ENCODE measurements at places on chromosomes 5 and 9.
A peak's percentile ranks its signal among the peaks of the same experiment; 100 is the strongest.

DNA sequence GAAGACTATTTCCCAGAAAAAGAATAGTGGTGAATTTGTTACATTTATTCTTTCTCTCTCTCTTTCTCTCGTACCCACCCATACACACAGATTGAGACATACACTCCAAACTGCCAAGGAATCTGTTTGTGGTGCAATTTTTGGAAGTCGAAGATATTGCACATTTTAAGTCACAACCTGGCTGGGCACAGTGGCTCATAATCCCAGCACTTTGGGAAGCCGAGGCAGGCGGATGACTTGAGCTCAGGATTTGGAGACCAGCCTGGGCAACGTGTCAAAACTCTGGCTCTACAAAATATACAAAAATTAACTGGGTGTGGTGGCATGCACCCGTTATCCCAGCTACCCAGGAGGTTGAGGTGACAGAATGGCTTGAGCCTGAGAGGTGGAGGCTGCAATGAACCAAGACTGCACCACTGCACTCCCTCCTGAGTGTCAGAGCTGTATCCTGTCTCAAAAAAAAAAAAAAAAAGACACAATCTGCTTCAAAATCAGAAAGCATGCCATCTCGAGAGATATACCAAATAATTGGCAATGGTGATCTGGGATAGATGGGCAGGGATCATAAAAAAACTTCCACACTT is 19.2 kb upstream of the PLIN2 start:
- no peak for DNase-seq

DNA sequence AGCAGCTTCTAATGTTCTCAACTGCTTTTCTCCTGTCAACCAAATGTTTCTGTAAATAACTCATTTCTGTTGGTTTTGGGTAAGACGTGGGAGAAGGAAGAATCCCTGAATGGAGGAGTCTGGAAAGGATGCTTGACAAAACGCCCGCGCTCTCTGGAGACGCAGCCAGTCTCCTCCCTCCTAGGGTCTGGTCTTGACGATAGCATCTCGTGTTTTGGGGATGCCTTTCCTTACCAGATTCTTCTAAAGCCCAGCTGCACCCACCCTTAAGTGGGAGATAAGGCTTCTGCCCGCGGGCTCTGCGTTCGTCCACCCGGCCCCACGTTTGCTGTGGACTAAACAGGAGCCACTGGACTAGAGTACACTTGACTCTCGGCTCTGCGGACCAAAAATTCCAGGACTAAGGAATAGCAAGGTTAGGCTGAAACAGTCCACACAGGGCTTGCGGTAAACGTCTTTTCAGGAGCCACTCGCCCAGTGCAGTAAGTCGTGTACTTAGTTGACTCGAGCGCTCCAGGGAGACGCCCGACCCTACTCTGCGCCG is 491 bp upstream of the CTSL start:
- DNase-seq, result no peak

DNA sequence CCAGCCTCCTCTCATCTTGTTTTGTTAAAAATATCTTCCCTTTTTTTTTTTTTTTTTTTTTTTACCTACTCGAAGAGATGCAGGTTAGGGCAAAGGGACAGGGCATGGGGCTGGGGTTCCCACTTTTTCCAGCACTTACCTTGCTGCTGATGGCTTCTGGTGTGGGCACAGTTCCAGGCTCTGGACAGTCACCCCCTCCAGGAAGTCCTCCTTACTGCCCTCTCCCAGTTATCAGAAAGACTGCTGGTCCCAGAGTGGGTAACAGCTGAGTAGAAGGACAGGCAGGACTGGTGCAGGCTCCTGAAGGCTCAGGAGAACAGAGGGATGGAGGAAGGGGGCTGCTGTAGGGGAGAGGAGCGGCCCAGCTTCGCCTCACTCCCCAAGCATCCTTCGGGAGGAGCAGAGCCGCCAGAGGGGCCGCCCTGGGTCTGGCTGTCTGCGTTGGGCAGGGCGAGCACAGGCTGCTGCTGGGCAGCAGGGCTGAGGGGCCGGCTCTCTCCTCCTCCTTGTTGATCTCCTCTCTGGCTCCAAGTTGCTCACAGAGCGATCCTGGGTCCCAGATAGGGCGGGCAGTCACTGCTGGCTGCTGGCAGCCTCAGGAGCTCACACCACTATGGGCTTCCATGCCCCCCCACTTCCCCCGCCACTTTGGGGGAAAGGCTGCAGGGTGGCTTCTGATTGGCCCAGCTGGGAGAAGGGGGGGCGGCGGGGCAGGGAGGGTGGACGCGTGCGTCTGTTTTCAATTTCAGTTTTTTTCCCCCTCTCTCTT is at the start of gene PDGFRB:
Gene PDGFRB, minus strand, starts transcription at position 588 of the 769 bp plus-strand sequence. CDS start 18,798 bp downstream, outside the sequence.
- peak; percentile 73 for DNase-seq

DNA sequence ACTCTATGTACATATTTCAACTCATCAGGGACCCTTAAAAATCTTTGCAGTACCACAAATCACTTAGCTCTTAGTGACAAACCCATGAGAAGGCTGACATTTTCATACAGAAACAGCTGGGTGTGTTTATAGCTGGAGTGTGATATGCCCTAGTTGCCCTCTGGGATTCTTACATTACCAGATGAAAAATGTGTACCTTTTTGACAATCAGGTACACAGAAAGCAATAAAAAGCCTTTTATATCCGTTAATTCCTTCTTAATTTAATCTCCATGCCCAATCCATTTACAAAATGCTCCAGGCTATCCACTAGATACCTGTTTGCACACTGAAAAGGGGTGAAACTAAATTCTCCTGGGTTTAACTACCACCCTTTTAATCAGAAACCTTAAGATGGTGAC is 222.9 kb downstream of the KIAA0825 start:
- DNase-seq, result no peak

- no peak for DNase-seq
Observed at GRCh38 chr5:166566725-166567124, 1724.7 kb upstream of the WWC1 start.

- no peak for DNase-seq
Observed at GRCh38 chr5:56168066-56168478, 65.1 kb downstream of the ANKRD55 start.

- no peak for DNase-seq
Observed at GRCh38 chr5:115695310-115695880, 69.6 kb upstream of the TMED7 start.

DNA sequence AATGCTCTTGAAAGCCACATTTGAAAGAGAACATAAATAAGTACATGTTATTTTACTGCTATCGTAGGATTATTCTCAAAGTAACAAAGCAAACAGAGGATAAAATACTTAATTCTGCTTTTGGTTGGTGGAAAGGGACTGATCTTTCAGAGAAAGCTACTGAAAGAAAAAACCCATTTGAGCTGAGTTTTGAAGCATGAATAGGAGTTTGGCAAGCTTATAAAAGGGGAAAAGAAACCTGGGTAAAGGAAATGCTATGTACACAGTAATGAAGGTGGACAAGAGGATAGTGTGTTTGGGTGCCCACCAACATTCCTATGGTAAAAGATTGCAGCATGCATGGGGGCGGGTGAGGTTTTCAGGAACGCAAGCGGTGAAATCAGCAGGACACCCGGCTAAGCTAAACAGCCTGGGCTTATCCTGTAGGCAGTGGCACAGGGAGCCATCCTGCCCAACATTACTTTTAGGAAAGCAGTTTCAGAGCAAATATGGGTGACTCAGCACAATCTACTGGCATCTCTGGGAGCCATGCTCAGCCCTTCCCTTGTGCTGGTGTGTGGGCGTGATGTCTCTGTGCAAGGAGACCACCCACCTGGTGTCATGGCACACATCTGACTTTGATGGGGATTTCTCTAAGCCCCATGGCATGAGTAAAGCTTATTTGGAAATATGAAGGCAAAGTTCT is 673.9 kb upstream of the KLF4 start:
- DNase-seq, result no peak

- no peak for DNase-seq
Observed at GRCh38 chr9:81182431-81182830, 506.9 kb downstream of the TLE1 start.

DNA sequence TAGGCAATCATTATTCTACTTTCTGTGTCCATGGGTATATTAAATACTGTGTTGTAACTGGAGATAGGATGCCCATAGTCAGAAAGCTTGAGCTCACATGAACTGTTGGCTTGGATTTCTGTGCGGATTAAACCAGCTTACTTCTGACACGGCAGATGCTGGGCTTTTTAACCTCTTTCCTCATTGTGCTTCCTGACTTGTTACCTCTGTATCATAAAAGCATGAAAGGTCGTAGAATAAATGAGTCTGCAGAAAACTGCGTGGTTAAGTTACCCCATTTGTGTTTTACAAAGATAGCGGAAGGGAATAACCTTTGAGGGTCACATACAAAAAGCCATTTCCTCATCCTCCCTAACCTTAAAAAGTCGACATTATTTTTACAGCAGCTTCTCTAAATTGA is 199.5 kb upstream of the DMRT1 start:
- no peak for DNase-seq

- DNase-seq, result no peak
Observed at GRCh38 chr5:77709340-77709739, 66.8 kb downstream of the TBCA start.

DNA sequence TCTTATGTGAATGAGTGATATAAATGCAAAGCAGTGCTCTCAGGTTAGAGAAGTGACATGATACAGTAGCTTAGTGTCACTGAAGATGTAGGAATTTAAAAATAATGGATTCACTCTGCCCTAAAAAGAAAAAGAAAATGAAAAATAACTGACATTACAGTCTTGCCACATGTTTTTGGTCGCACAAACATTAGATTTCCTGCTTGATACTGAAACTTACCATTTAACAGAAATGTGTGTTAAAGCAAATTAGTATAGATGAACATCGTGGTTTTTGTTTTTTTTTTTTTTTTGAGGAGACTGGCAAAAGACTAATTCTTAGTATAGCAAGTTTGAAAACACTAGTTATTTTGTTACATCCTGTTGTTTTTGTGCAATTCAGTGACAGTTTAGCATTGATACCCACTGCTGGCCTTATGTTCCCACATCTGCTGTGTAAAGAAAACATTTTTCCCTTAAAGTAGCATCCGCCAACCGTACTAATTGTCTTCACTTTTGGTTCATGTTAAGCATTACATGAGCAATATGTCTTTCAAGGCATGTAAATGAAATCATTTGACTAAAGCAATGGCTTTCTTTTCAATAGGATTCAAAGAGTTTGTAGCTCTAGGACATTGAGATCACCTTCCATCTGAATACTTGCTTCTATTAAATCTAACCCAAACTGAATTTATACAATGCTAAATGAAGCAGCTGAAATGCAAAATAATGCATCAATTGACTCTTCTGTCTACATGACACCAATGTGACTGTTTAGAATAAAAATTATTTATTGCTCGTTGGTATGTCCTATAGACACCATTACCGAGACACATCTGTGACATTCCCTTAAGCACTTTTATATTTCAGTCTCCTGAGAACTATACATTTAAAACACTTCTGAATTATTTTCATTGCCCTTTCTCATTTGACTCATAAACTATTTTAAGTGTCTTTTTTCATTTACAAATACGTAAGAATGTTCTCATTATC is 859.1 kb downstream of the MAT2B start:
- no peak for DNase-seq

DNA sequence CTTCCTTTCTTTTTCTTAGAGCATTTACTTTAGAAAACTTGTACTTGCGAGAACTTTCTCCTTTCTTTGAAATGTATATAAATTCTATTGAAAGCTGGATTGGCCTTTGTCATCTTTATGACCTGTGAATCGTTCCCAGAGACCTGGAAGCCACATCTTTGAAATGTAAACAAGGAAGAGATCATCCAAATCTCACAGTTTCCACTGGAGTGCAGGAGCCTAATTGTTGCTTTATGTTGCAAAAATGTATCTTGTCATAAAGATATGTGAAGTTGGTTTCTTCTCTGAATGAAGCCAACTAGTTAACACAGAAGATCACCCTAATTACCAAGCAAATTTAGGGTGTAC is 1101.8 kb downstream of the TAF11L14 start:
- DNase-seq, result no peak

DNA sequence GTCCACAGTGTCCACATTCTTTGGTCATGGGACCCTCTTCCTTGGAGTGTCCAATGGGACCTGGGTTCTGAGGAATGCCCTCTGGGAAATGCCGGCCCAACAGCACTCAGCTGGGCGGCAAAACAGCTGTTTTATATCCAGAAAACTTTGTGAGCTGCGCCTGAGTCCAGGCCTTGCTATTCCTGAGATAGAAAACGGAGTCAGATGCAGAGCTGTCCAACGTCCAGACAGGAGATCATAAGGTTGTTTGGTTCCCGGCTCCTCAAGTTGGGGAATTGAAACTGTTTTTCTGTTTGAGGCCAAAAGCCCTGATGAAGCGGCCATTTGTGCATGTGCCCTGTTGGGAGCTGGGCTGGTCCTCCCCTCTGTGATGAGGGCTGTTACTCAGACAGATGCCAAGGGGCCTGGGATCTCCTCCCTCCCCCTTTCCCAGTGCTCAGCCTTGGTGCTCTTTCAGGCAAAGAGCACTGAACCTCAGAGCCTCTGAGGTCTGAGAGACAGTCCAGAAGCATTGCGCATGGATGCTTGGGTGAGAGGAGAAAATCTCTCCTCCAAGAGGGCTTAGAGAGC is 66.6 kb upstream of the GARNL3 start:
- no peak for DNase-seq
